ENCODE measurements at places on chromosomes 1 and 21. TPM values are rescaled to one million over a fixed set of nuclear protein-coding genes. Genes with fewer than 3 reads are reported as not detected.

- no peak for DNase-seq
Measured at GRCh38 chr21:42760951-42761751, 107.7 kb downstream of the PDE9A start.

DNA sequence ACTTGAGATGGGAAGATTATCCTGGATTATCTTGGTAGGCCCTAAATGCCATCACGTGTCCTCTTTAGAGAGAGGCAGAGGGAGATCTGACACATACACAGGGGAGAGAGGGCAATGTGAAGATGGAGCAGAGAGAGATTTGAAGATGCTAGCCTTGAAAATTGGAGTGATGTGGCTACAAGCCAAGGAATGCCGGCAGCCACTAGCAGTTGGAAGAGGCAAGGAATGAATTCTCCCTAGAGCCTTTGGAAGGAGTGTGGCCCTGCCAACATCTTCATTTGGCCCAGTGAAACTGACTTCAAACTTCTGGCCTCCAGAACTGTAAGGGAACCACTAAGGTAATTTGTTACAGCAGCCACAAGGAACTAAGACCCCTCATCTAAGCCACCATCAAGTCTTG is 8.9 kb upstream of the CAMTA1 start:
- no peak for DNase-seq

Gene NMNAT2
- polyA plus RNA-seq = 1.4 TPM

GRCh38 chr1:157181258-157181657 is 43.1 kb upstream of the ETV3 start:
- no peak for DNase-seq

DNA sequence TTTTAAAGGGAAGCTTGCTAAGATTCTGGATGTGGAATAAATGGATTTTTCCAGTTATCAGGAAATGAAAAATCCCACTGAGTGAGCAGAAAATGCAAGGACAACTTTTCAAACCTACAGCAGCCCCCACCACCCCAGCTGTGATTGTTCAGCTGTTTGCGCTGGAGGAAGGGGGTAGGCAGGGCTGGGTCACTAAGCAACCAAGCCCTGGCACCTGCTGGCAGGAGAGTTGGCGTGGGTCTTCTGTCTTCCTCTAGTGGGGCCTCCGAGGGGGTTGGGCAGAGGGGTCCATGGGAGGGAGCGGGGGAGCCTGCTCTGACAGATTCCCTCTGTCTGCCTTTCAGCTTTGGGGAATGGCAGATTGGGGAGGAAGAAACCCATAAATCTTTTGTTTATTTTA is 45.3 kb downstream of the EIF2D start:
- no peak for DNase-seq

- no peak for DNase-seq
Measured at GRCh38 chr1:159025043-159025442, 15.3 kb downstream of the IFI16 start.

GRCh38 chr1:12039164-12039525 is 19.8 kb downstream of the MIIP start:
- DNase-seq = no peak

Gene AGMAT
- 0.81 TPM for polyA plus RNA-seq

DNA sequence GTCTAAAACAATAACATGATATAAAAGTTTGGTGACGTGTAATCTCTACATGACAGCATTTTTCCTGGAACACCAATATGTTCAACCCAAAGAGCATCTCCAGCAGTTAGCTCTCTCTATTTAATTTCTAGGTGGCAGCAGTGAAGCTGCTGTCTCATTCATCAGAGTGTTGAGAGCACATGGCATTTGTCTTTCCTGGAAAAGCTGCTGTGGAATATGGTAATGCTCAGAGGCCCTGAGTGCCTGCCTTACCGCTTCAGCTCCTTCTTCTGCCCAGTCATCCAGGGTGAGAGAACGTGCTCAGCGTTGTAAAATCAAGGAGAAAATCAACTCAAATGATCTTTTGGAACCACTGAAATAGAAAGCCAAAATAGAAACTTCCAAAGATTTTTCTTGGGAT is 640.7 kb downstream of the ADGRL2 start:
- DNase-seq = no peak

Gene C1QA
- 23.4 TPM for polyA plus RNA-seq

DNA sequence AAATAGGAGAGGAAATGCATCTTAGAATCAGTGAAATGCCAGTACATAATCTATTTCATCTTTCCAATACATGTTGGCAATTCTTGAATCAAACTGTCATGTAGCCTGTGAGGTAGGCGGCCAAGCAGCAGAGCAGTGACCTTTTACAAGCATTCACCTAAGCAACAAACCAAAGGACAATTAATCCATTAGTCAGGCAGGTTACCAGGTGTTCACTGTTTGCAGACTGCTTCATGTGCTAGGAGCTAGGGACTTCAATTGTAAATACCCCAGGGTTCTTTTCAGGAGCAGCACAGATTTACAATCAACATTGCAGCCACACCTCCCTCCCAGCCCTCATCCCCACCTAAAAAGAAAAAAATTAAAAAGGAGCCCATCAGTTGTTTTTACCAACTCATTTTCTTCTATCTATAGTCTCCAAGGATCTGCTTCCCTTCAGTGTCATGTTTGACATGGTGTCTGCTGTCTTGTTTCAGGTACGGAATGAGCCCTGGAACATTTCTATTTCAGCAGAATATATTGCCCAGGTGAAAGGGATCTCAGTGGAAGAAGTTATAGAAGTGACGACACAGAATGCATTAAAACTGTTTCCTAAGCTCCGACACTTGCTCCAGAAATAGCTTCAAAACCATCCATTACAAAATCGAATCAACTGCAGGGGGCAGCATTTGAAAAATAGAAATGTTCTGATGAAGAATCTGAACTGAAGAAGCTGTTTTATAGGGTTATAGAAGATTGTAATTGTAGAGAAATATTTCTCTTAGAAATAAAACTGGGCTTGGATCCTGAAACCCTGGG is 23.0 kb downstream of the TATDN3 start:
- DNase-seq = no peak

Gene PTAFR
- 2.8 TPM for polyA plus RNA-seq

DNA sequence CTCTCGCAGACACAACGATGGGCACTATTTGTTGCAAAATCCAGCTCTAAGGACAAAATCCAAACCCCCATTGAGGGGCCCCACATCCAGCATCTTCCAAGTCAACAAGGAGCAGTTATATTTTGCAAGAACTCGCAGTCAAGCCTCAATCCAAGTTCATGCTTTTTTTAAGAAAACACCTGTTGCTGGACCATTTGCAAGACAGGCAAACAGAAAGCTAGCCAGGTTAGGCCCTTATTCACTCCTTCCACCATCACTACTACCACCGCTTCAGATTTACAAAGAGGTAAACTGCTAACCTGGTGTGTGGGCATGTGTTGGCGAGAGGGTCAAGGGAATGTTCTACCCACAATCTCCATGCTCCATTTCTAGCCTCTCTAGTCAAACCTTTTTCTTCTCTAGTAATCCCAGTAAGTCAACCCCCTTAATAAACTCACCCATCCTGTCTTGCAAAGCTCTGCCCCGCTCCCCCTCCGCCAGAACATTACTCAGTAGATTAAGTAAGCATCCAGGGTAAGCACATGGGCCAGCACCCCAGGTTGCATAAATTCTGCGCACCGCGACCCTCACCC is 703 bp downstream of the ERI3 start:
- DNase-seq = no peak

- no peak for DNase-seq
Measured at GRCh38 chr1:244239261-244239770, 188.2 kb downstream of the ZBTB18 start.

DNA sequence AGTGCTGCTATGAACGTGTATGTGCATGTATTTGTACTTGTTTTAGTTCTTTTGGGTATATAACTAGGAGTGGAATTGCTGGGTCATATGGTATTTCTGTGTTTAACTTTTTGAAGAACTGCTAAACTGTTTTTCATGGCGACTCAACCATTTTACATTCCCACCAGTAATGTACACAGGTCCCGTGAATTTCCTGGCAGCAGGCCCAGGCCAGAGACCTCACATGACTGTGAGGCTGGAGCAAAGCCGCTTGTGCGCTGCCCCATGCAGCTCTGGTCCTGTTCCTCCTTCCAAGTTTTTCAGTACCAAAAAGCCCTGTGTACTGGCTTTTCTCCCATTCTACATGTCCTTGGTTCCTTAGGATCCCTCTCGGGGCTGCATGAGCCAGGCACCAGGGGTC is 29.6 kb downstream of the ACOT11 start:
- peak; percentile 49 for DNase-seq

Gene TBX19
- polyA plus RNA-seq = 6.1 TPM

Gene CFHR1
- polyA plus RNA-seq = 3.0 TPM

DNA sequence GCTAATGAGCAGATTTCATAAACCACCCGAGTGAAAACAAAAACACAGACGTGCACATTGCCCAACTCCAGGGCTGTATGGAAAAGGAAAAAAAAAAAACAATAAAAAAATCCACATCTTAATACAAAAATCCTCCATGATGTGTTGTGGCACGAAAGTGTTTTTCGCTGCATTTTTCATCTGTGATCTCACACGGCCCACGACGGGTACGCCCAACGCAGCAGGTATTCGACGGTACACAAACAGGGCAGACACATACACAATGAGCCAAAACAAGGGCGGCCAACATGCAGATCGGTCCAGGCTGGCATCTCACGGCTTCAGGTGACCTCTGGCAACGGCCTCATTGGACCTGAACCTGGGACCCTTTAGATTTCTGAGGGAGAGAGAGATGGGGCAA is 31.1 kb downstream of the CASZ1 start:
- no peak for DNase-seq

GRCh38 chr1:93992190-93992589 is 83.0 kb upstream of the GCLM start:
- DNase-seq = no peak

All from left lung (tissue), 14 donors.